Smooth muscle cell of the pulmonary artery (primary cell): ENCODE measurements at places on chromosomes 5 and 9. TPM values are rescaled to one million over a fixed set of nuclear protein-coding genes. Genes with fewer than 3 reads are reported as not detected.

EPB41L4A gene
- 2.5 and 7.3 TPM in 2 replicates for total RNA-seq

SLC4A9 gene
- total RNA-seq, result 0.07 TPM in 1 of 2 replicates, not detected in the other

FER gene
- total RNA-seq, result 31.2 and 38.0 TPM in 2 replicates

ZNF367 gene
- total RNA-seq, result 2.7 and 3.6 TPM in 2 replicates

CD74 gene
- 1.3 and 3.9 TPM in 2 replicates for total RNA-seq

PDCD1LG2 gene
- 9.1 and 22.8 TPM in 2 replicates for total RNA-seq

CCDC192 gene
- total RNA-seq, result not detected in 2 replicates

PTGS1 gene
- total RNA-seq, result 93.5 and 257 TPM in 2 replicates

FSD1L gene
- total RNA-seq, result 5.0 and 6.0 TPM in 2 replicates

SPATA9 gene
- 0.13 and 0.30 TPM in 2 replicates for total RNA-seq

SMIM33 gene
- not detected in 2 replicates for total RNA-seq

LCN10 gene
- 0.33 TPM in 1 of 2 replicates, not detected in the other for total RNA-seq

GRIA1 gene
- 0.23 and 2.4 TPM in 2 replicates for total RNA-seq

DRD1 gene
- 0.33 and 1.2 TPM in 2 replicates for total RNA-seq

CDC23 gene
- 19.5 and 21.6 TPM in 2 replicates for total RNA-seq

SLC45A2 gene
- total RNA-seq, result 0.17 and 0.20 TPM in 2 replicates

GPX8 gene
- total RNA-seq, result 110 and 162 TPM in 2 replicates
